Thyroid gland (tissue), 4 donors: ENCODE measurements at places on chromosomes 5 and 9.

- H3K27ac ChIP-seq: no peak overlapping the region
- H3K27me3 ChIP-seq: no peaks in the 10 kb centered on the region
- H3K4me1 ChIP-seq: no peaks in the 10 kb centered on the region
- no peak overlapping the region for H3K4me3 ChIP-seq
Observed at GRCh38 chr9:81074221-81074620, 615.1 kb downstream of the TLE1 start.

DNA sequence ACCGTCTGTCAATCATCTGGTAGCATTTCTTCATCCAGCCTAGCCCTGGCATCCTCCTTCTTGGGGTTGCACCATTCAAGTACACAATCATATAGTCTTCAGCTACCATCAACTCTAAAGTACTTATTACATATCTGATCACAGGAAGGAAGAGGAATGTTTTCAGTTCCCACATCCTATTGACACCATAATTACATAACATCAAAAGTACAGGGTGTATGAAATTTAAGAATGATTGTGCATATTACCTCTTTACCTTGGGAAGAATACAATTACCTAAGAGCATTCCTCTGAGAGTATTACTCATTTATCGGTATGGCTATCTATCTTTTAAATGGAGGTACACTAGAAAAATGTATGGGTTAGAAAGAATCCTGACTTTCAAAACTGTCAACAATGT lies 126.8 kb upstream of the PCA3 start:
- no peak overlapping the region for H3K27ac ChIP-seq
- H3K4me3 ChIP-seq: no peak overlapping the region
- DNase-seq: no peak
- H3K27me3 ChIP-seq: no peaks in the 10 kb centered on the region
- no peaks in the 10 kb centered on the region for H3K36me3 ChIP-seq

DNA sequence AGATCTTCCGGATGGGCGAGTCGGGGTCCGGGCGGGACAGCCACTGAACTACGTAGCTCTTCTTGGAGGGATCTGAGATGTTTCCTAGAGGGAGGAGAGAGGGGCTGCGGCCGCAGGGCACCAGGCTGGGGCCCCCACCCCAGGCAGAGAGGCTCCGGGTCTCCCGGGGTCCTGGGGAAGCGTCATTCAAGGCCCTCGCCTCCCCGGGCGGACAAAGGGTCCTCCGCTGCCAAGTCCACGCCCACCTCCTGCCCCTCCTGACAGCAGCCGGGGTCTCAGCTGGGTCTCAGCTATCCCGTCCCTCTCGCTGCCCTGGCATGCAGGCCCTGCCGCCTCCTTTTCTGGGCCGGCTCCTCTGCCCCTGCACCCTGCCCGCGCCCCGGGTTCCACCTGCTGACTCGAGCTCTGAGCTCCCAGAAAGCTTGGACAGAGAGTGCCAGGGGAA lies 61.5 kb downstream of the ZNF354C start:
- H3K27me3 ChIP-seq: no peaks in the 10 kb centered on the region
- DNase-seq: no peak
- no peak overlapping the region for H3K4me3 ChIP-seq
- H3K36me3 ChIP-seq: no peaks in the 10 kb centered on the region
- no peak overlapping the region for H3K27ac ChIP-seq

- H3K27ac ChIP-seq: no peak overlapping the region
- no peaks in the 10 kb centered on the region for H3K36me3 ChIP-seq
- H3K4me3 ChIP-seq: no peak overlapping the region
Observed at GRCh38 chr5:28914297-28914696, 1875.9 kb upstream of the CDH9 start.

DNA sequence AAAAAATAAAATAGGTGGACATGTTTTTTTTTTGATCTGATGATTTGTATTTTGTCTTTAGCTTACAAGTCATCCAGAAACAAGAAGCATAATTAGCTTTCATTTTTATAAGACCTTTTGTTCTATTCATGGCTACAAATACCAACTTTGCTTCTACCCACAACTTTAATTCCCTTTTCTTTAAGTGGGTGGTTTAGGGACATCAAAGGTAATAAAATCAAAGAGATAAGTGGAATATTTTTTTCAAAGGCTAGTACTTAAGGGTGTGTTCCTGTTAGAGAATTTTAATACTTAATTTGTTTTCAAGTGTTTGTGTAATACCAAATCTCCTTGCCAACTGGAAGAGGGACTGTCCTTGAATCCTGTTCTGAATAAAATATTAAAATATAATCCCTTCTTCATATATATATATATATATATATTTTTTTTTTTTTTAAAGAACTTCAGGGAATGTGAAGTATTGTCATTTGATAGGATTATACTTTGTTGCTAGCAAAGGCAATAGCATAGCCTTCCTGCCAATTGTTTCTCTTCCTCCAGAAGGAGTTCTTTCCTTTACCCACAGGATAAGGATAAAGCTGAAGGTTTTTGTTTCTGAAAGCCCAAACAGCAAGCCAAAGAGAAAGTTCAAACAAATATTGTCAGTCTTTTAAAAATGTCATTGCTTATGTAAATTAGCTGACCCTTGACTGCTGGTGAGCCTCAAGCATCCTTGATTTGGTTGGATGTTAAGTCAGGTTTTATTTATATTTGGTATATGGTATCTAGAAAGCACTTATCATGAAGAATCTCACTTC lies 108.9 kb downstream of the PAM start:
- DNase-seq: no peak
- no peaks in the 10 kb centered on the region for H3K36me3 ChIP-seq
- H3K4me1 ChIP-seq: peaks cover 26% of the 10 kb centered on the region
- H3K4me3 ChIP-seq: no peak overlapping the region
- peak overlapping the region; percentile 29 for H3K27ac ChIP-seq

- no peak overlapping the region for H3K27ac ChIP-seq
- H3K36me3 ChIP-seq: no peaks in the 10 kb centered on the region
- DNase-seq: no peak
- H3K4me3 ChIP-seq: no peak overlapping the region
Observed at GRCh38 chr9:4055032-4055431, 244.8 kb downstream of the GLIS3 start.

- no peak for DNase-seq
- H3K4me1 ChIP-seq: no peaks in the 10 kb centered on the region
- no peaks in the 10 kb centered on the region for H3K36me3 ChIP-seq
- H3K27ac ChIP-seq: no peak overlapping the region
Observed at GRCh38 chr9:2356041-2356790, 265.4 kb upstream of the VLDLR start.

- H3K36me3 ChIP-seq: no peaks in the 10 kb centered on the region
- H3K4me1 ChIP-seq: no peaks in the 10 kb centered on the region
- no peak overlapping the region for H3K27ac ChIP-seq
- no peaks in the 10 kb centered on the region for H3K27me3 ChIP-seq
- no peak overlapping the region for H3K4me3 ChIP-seq
Observed at GRCh38 chr9:107907255-107907654, 417.7 kb upstream of the KLF4 start.

GRCh38 chr5:151477101-151477500 lies 29.7 kb downstream of the SLC36A1 start:
- no peak for DNase-seq
- no peak overlapping the region for H3K27ac ChIP-seq
- no peak overlapping the region for H3K4me3 ChIP-seq
- H3K4me1 ChIP-seq: no peaks in the 10 kb centered on the region
- no peaks in the 10 kb centered on the region for H3K27me3 ChIP-seq

- H3K27ac ChIP-seq: no peak overlapping the region
- DNase-seq: no peak
- no peaks in the 10 kb centered on the region for H3K4me1 ChIP-seq
- H3K36me3 ChIP-seq: no peaks in the 10 kb centered on the region
- H3K4me3 ChIP-seq: no peak overlapping the region
Observed at GRCh38 chr5:56983593-56984361, 31.9 kb upstream of the MIER3 start.

DNA sequence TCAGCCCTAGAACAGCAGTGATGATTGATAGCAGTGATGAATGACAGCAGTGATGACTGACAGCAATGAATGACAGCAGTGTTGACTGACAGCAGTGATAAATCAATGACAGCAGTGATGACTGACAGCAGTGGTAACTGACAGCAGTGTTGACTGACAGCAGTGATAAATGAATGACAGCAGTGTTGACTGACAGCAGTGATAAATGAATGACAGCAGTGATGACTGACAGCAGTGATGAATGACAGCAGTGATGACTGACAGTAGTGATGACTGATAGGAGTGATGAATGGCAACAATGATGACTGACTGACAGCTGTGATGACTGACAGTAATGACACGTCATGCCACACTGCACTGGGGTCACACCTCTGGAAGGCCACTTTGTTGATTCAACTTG lies 106.8 kb downstream of the ENTREP1 start:
- H3K27me3 ChIP-seq: no peaks in the 10 kb centered on the region
- H3K27ac ChIP-seq: no peak overlapping the region
- no peak overlapping the region for H3K4me3 ChIP-seq
- H3K36me3 ChIP-seq: no peaks in the 10 kb centered on the region
- H3K4me1 ChIP-seq: no peaks in the 10 kb centered on the region

- no peaks in the 10 kb centered on the region for H3K36me3 ChIP-seq
- H3K4me1 ChIP-seq: no peaks in the 10 kb centered on the region
- no peak overlapping the region for H3K27ac ChIP-seq
Observed at GRCh38 chr9:78620303-78620702, 323.4 kb downstream of the PSAT1 start.

DNA sequence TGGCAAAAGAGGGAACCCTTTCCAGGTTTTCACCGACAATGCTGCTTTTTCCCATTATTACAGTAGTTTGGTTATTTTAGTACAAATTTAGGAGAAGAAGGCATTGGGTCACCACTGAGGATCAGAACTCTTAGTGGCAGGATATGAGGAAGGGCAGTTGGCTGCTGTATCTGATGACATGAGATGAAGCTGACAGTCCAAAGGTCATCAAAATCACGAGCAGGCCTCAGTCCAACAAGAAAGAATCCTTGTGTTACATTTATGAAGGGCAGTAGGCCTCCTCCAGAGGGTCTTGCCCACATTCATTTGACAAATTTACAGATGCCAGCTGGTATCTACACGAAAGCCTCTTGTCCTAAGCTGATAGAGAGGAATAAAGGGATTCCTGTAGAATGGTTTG lies 49.5 kb upstream of the COL15A1 start:
- no peak overlapping the region for H3K4me3 ChIP-seq
- H3K4me1 ChIP-seq: no peaks in the 10 kb centered on the region
- no peak overlapping the region for H3K27ac ChIP-seq
- DNase-seq: no peak

- no peak overlapping the region for H3K27ac ChIP-seq
- no peaks in the 10 kb centered on the region for H3K4me1 ChIP-seq
- H3K4me3 ChIP-seq: no peak overlapping the region
- no peak for DNase-seq
- no peaks in the 10 kb centered on the region for H3K36me3 ChIP-seq
Observed at GRCh38 chr9:107989544-107989943, 500.0 kb upstream of the KLF4 start.

GRCh38 chr5:68531970-68532369 lies 316.4 kb downstream of the PIK3R1 start:
- DNase-seq: no peak
- H3K4me3 ChIP-seq: no peak overlapping the region
- H3K4me1 ChIP-seq: peaks cover 20% of the 10 kb centered on the region
- H3K27ac ChIP-seq: no peak overlapping the region
- no peaks in the 10 kb centered on the region for H3K36me3 ChIP-seq
- no peaks in the 10 kb centered on the region for H3K27me3 ChIP-seq

DNA sequence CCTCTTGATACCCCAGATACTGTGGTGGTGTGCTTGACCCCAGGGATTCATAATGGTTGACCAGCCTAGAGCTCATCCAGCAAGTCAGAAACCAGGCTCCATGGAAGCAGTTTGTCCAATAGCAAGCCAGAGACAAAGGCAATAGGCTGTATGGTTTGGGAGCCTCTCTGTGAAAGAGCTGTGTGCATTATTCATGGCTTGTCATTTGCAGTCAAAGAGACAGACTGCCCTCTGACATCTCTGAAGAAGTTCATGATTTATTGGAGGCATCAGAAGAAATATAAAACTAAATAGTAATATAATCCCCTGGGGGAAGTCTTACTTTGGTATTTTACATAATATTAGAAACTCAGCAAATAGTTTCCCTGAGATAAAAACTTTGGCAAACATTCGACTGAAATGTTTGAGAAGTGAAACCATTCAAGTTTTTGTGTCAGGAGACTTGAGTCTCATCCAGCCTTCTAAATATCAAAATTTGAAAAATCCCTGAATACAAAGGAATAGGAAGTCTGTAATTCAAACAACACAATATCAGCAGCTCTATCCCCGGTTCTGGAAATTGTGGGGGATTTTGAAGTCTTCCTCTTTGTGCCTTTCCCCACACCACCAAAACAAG lies 250.3 kb downstream of the ZSWIM6 start:
- no peak for DNase-seq
- peak overlapping the region; percentile 51 for H3K27ac ChIP-seq
- no peaks in the 10 kb centered on the region for H3K27me3 ChIP-seq
- H3K36me3 ChIP-seq: no peaks in the 10 kb centered on the region
- H3K4me3 ChIP-seq: no peak overlapping the region

- H3K4me3 ChIP-seq: no peak overlapping the region
- no peaks in the 10 kb centered on the region for H3K4me1 ChIP-seq
- H3K27ac ChIP-seq: no peak overlapping the region
- no peaks in the 10 kb centered on the region for H3K36me3 ChIP-seq
Observed at GRCh38 chr5:86862093-86862492, 244.4 kb downstream of the COX7C start.

DNA sequence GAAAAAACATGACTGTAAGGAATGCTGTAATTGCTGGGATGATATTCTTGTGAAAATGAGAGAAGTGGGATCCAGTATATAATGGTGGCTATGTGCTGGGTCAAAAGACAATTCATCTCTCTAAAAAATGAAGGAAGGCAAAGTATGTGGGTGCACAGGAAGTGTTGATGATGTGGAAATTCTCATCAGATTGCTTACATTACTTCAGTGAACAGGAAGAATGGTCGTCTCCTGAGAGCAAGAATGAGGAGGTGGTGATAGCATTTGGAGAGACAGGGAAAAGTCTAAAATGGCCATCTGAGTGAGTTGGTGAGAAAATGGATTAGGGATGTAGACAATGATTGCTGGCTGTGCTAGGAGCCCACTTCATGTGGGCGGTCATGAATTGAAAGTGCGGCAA lies 253.5 kb upstream of the NREP start:
- DNase-seq: no peak
- H3K4me3 ChIP-seq: no peak overlapping the region
- no peaks in the 10 kb centered on the region for H3K36me3 ChIP-seq
- H3K27ac ChIP-seq: no peak overlapping the region

DNA sequence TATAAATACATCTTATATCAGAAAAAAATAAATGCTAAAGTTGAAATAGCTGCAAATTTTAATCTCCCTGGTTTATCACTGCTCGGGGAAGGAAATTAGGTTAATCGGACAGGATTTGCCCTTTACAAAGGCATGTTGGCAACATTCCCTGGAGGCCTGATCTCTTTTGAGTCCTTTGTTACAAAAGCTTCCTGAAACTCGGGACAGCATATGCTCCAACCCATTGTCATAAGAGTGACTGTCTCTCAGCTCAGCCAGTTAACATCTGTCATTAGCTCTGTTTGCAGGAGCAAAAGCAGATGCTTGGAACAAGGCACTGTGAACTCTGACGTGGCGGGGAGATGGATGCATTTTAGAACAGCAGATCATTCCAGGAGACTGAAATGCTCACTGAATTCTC lies 80.6 kb downstream of the MYO10 start:
- peak; percentile 28 for DNase-seq
- no peaks in the 10 kb centered on the region for H3K36me3 ChIP-seq
- H3K4me1 ChIP-seq: peaks cover 32% of the 10 kb centered on the region
- no peaks in the 10 kb centered on the region for H3K27me3 ChIP-seq
- H3K4me3 ChIP-seq: no peak overlapping the region
- H3K27ac ChIP-seq: no peak overlapping the region
